Activated gamma-delta T cell (primary cell): ENCODE measurements at places on chromosomes 16 and 17.

DNA sequence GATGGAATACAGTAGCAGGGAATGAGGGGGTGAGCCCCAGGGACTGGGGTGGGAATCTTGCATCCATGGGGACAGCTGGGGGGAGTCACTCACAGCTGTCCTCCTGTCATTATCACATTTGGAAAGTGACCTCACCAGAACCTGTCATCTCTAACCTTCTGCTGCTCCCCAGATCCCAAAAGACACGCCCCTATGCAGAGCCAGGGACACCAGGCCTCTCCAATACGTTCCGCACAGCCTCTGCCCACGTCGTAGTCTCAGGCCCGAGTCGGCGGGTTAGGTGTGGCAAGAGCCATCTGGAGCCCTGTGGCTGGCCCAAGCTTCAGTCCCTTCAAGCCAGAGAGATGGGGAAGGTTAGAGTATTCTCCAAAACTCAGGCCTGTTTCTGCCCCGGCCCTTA lies 214.3 kb downstream of the ENGASE start:
- DNase-seq: no peak

GRCh38 chr16:27332105-27332504 lies 18.3 kb downstream of the IL4R start:
- no peak for DNase-seq

- DNase-seq: no peak
Measured at GRCh38 chr16:54928411-54929089, 2.1 kb upstream of the IRX5 start.

- no peak for DNase-seq
Measured at GRCh38 chr17:37214416-37214815, 161.4 kb upstream of the C17orf78 start.

- DNase-seq: no peak
Measured at GRCh38 chr17:74031316-74032090, 172.0 kb upstream of the RPL38 start.

DNA sequence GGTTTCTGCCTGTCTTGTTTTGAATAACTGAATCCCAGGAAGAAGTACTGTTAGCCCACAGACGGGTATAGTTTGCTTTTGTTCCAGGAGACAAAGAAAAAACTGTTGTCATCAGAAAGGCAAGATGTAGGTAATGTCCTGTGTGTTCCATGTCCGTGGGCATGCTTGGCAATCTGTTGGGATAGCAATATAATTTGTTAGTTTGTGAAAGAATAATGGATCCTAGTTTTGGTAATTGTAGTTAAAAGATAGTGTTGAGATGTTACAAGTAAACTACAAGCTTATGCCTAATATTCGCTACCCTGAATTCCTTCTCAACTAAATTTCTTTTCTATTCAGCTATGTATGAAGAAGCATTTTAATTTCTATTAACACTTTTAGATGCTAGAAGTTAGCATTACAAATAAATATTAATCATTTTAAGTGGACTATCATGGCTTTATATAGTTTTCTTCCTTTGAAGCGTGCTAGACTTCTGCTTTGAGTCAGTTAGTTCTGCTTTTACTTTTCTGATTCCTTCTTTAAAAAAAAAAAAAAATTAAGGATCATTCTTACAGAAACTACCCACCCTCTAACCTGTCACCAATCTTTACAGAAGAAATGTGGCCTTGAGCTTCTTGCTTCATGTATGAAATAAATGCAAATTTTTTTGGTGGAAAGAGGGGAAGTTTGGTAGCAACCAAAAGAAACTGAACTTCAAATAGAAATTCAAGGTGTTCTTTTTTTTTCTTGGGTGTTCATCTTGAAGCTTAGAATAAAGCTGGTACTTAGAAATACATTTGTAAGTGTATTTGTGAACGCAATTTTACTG lies 2.4 kb downstream of the EVI2A start:
- DNase-seq: no peak

GRCh38 chr17:57674894-57675293 lies 70.2 kb downstream of the CCDC182 start:
- no peak for DNase-seq

- DNase-seq: no peak
Measured at GRCh38 chr17:68819465-68819864, 135.7 kb downstream of the ABCA8 start.

- DNase-seq: no peak
Measured at GRCh38 chr16:89880477-89881367, 7.3 kb downstream of the TCF25 start.

DNA sequence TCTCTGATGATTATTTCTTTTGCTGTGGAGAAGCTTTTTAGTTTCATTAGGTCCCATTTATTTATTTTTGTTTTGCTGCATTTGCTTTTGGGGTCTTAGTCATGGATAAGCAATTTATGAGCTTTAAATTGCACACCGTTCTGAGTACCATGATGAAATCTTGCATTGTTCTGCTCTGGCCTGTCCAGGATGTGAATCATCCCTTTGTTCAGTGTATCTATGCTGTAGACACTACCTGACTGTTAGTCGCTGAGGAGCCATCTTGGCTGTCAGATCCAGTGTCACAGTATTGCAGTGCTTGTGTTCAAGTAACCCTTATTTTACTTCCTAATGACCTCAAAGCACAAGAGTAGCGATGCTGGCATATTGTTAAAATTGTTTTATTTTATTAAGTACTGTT lies 218.0 kb upstream of the CNTNAP4 start:
- no peak for DNase-seq

GRCh38 chr17:82592767-82593589 lies 55.3 kb downstream of the WDR45B start:
- no peak for DNase-seq

DNA sequence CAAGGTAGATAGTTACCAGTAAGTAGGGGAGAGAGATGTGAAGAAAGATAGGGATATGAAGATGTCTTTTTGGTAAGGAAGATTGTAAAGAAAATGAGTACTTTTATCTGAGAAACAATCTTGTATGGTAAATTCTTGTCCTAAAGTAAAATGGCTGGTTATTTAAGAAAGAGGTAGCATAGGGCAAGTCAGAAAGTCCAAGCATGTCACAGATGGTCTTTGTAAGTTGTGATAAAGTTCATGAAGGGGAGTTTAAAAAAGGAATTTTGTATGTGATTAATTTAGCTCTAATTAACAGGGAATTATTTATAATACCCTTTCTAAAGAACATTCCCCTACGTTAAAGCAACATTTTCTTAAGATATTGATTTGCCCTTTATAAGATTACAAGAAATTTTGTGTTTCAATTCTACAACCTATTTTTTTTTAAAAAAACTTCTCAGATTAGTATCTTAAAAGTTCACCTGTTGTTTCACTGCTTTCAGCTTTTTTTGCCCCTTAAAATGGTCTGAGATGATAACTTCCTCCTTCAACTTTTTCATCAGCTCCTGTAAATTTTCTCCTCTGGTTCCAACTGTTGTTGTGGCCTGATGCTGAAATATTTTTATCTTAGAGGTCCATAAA lies 16.2 kb upstream of the CPHXL start:
- DNase-seq: no peak

DNA sequence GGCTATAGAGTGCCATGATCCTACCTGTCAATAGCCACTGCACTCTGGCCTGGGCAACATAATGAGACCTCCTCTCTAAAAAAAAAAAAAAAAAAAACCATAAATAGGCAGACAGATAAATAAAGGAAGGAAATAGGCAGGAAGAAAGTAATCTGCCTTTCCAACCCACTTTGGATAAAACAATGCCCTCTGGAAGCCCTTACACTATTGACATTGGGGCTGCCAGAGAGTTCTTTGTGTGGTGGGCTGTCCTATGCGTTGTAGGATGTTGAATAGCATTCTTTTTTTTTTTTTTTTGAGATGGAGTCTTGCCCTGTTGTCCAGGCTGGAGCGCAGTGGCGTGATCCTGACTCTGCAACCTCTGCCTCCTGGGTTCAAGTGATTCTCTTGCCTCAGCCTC lies 7.2 kb upstream of the RFWD3 start:
- DNase-seq: no peak

GRCh38 chr17:71071041-71071440 lies 901.7 kb downstream of the KCNJ2 start:
- DNase-seq: no peak
